ENCODE measurements at places on chromosomes 13 and 19. TPM values are rescaled to one million over a fixed set of nuclear protein-coding genes. Genes with fewer than 3 reads are reported as not detected.

DNA sequence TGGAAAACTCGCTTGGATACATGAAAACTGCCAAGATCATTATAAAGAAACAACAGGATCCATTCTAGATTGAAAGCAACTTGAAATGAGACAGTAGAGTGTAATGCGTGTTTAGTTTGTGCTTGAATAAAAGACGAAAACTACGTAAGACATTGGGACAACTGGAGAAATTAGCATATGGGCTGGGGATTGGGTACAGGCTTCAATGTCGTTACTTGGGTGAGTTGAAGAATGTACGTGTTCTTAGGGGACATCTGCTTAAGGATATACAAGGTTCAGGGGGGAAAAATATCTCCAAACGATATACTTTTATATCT is 471 bp upstream of the ERVK3-1 start:
- H3K27ac ChIP-seq = peak overlapping the region; percentile 95
- H3K36me3 ChIP-seq = peaks cover 73% of the 10 kb centered on the region
- peaks cover 40% of the 10 kb centered on the region for H3K4me1 ChIP-seq
- H3K4me3 ChIP-seq = peak overlapping the region; percentile 84

- peaks cover 13% of the 10 kb centered on the region for H3K4me1 ChIP-seq
- no peak within 1 kb of the TSS for H3K4me3 ChIP-seq
- no peaks in the 10 kb centered on the region for H3K36me3 ChIP-seq
- peaks cover 5% of the 10 kb centered on the region for H3K27me3 ChIP-seq
Observed at GRCh38 chr19:50513746-50514345, at the start of gene ASPDH. ASPDH (minus strand) TSS chr19:50513913; CDS start chr19:50513823, 90 bp downstream.

DNA sequence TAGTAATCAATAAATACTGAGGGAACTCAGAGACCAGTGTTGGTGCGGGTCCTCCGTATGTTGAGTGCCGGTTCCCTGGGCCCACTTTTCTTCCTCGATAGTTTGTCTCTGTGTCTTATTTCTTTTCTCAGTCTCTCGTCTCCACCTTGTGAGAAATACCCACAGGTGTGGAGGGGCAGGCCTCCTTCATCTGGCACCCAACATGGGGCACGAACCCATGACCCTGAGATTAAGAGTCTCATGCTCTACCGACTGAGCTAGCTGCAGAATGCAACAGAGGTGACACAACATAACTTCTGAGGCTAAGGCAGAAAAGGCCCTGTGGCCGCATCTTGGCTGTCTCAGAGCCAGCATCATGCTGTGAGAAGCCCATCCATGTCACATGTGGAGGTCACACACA is 5.3 kb upstream of the ZNF613 start:
- no peak overlapping the region for H3K4me3 ChIP-seq
- peaks cover 41% of the 10 kb centered on the region for H3K36me3 ChIP-seq
- peaks cover 6% of the 10 kb centered on the region for H3K4me1 ChIP-seq
- no peaks in the 10 kb centered on the region for H3K27me3 ChIP-seq
- peak; percentile 8 for DNase-seq

DNA sequence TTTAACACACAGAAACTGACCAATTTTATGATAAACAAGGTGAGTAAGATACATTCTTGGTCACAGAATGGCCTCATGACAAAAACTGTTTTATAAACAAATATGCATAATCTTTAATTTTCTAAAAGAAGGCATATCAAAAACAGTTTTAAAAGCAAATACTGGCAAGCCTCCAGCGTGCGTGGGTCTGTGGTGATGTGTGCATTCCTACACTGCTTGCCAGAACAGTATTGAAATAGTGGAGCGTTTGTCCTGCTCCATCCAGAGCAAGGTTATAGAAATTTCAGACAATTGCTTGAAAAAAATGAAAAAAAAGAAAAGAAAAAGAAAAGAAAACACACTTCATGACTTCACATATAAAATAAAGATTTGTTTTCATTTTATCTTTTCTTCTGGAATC is 140.9 kb downstream of the MZT1 start:
- no peaks in the 10 kb centered on the region for H3K4me1 ChIP-seq
- no peak overlapping the region for H3K4me3 ChIP-seq
- no peak for DNase-seq
- no peaks in the 10 kb centered on the region for H3K36me3 ChIP-seq
- no peak overlapping the region for H3K27ac ChIP-seq

GRCh38 chr13:64765636-64766035 is 2464.5 kb downstream of the PCDH9 start:
- no peak overlapping the region for H3K4me3 ChIP-seq
- no peaks in the 10 kb centered on the region for H3K4me1 ChIP-seq
- DNase-seq = no peak
- H3K27me3 ChIP-seq = no peaks in the 10 kb centered on the region
- H3K36me3 ChIP-seq = no peaks in the 10 kb centered on the region

- H3K27ac ChIP-seq = peak overlapping the region; percentile 92
- no peaks in the 10 kb centered on the region for H3K27me3 ChIP-seq
- peaks cover 33% of the 10 kb centered on the region for H3K36me3 ChIP-seq
- H3K4me1 ChIP-seq = peaks cover 52% of the 10 kb centered on the region
- no peak for DNase-seq
Observed at GRCh38 chr13:27621116-27621365, 651 bp upstream of the POLR1D start.

DNA sequence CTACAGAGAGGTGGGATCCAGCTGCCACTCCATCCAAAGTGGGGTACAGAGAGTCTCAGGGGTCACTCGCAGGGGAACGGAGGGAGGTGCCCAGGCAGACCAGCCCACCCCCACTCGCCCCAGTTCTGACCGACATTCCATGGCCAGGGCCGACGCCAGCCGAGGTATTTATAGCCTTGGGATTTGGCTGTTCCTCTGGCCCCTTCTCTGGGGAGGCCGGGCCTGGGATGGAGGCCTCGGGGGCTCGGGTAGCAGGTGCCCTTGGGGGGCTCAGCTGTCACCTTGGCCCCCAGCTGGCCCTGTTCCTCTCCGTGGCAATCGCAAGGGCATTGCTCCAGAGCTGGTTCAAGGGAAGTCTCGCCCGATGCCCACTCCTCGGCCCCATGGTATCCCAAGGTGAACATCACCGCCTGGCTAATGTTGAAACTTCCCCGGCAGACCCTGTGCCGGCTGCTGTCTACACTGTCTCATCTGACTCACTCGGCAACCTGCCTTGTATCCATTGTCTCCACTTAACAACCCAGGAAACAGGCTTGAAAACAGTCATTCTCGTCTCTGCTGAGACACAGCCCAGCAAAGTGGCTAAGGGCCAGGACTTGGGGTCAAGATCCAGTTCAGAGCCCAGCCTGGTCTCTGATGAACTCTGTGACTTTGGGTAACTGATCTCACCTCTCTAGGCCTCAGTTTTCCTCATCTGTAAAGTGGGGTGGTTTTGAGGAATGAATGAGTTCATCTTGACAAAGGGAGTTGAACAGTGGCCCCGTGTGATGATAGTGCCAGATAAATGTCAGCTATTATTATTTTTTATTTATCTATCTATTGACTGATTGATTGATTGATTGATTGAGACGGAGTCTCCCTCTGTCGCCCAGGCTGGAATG is 9.7 kb downstream of the PRKACA start:
- no peak overlapping the region for H3K4me3 ChIP-seq
- DNase-seq = no peak
- H3K27me3 ChIP-seq = no peaks in the 10 kb centered on the region
- H3K27ac ChIP-seq = no peak overlapping the region

DNA sequence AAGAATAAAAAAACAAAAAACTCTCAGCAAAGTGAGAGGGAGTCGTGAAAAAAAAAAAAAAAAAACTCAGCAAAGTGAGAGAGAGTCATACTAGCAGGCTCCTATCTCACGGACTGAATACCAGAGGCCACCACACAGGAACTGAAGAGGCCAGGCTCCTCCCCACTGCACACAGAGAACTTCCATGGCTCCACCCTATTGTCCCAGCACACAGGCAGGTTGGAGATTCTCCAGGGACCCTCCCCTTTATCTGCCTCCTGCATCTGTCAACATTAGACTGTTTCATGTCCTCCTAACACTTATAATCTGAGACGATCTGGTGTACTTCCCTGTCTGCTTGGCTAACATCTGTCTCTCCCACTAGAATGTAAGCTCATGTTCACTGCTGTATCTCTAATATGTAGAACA is 37.0 kb upstream of the FARP1 start:
- no peaks in the 10 kb centered on the region for H3K4me1 ChIP-seq
- H3K36me3 ChIP-seq = no peaks in the 10 kb centered on the region
- DNase-seq = no peak
- no peak overlapping the region for H3K27ac ChIP-seq

DNA sequence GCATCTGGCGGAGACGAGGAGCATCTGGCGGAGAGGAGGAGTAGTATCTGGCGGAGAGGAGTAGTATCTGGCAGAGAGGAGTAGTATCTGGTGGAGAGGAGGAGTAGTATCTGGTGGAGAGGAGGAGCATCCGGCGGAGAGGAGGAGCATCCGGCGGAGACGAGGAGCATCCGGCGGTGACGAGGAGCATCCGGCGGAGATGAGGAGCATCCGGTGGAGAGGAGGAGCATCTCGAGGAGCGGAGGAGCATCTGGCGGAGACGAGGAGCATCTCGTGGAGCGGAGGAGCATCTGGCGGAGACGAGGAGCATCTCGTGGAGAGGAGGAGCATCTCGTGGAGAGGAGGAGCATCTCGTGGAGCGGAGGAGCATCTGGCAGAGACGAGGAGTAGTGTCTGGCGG is 18.6 kb downstream of the C13orf46 start:
- H3K4me1 ChIP-seq = peaks cover 2% of the 10 kb centered on the region
- no peak overlapping the region for H3K4me3 ChIP-seq
- H3K36me3 ChIP-seq = peaks cover 24% of the 10 kb centered on the region
- H3K27me3 ChIP-seq = no peaks in the 10 kb centered on the region
- no peak overlapping the region for H3K27ac ChIP-seq

GRCh38 chr13:36709136-36709890 is 35.5 kb downstream of the SERTM1 start:
- no peak overlapping the region for H3K27ac ChIP-seq
- H3K27me3 ChIP-seq = peaks cover 10% of the 10 kb centered on the region
- DNase-seq = no peak
- H3K4me3 ChIP-seq = no peak overlapping the region
- no peaks in the 10 kb centered on the region for H3K4me1 ChIP-seq

DNA sequence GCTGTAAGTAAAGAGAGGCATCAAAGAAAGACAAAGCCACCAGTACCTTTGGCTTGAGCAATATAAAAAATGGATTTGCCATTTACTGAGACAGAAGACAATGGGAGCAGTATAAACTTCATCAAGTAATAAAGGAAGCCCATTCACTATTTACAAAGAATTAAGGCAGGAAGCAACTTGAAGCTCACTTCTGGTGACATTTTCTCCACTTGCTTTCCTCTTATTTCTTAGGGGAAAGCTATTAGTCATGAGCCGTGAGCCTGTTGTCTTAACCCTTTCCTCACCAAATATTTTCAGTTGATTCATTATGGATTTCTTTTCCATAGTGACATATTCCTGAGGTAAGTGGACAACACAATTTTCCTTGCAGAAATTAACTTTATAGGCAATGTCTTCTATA is 156.8 kb downstream of the DNAJC3 start:
- H3K27ac ChIP-seq = no peak overlapping the region
- no peak overlapping the region for H3K4me3 ChIP-seq
- no peak for DNase-seq
- H3K4me1 ChIP-seq = no peaks in the 10 kb centered on the region
- peaks cover 22% of the 10 kb centered on the region for H3K27me3 ChIP-seq

DNA sequence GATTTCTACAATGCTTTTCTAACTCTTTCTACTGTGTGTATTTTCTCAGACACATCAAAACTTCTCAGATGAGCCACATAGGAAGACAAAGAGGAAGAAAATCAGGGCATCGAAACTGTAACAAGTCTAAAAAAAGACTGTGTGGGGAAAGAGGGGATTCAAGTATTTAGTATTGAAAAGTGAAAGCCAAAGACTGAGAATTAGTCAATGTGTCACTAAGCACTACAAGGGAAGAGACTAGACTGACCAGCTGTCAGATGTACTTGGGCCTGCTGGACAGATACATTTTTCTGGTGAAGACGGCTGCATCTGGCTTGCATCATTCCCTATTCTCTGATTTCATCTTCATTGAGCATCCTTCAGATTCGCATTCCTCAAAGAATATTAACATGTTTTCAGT is 25.4 kb downstream of the COMMD6 start:
- DNase-seq = no peak
- H3K27me3 ChIP-seq = peaks cover 6% of the 10 kb centered on the region
- H3K4me3 ChIP-seq = no peak overlapping the region
- peaks cover 7% of the 10 kb centered on the region for H3K4me1 ChIP-seq

GRCh38 chr19:13060964-13061927 is 41.4 kb downstream of the LYL1 start:
- peak overlapping the region; percentile 65 for H3K4me3 ChIP-seq
- DNase-seq = peak; percentile 88
- no peak overlapping the region for H3K27ac ChIP-seq
- H3K27me3 ChIP-seq = peaks cover 14% of the 10 kb centered on the region

GRCh38 chr19:49150106-49150943 is 4.9 kb downstream of the HRC start:
- no peaks in the 10 kb centered on the region for H3K36me3 ChIP-seq
- peak; percentile 46 for DNase-seq
- H3K27ac ChIP-seq = no peak overlapping the region
- H3K27me3 ChIP-seq = peaks cover 66% of the 10 kb centered on the region
- peaks cover 27% of the 10 kb centered on the region for H3K4me1 ChIP-seq
- H3K4me3 ChIP-seq = peak overlapping the region; percentile 69

DNA sequence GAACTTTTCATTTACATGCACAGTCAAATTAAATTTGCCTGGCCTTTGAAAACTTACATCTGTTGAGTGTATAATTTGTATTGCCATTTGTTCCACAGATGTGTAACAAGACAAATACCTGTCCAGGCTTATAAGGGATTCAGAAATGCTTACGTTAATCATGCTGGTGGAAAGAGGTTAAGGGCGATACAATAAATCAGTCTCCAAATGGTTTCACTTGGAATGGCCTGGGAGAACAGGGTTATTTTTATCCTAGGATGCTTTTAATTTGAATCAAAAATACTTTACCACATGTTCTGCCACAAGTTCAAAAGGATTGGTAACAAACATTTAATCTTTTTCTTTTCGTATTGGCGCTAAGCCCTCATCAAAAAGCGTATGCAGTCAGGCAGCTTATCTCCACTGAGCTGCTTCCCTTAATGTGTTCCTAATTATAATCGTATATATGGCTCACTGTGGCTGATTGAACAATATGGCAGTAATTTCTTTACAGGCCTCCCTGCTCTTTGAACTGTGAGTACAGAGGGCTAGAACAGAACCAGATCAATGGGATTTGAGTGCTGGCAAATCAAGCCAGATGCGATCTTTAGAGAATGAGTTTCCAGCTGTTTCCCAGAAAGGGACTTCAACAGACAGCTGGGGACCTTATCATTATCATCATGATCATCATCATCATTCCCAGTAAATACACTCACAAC is 425.7 kb downstream of the SPRY2 start:
- H3K4me1 ChIP-seq = no peaks in the 10 kb centered on the region
- H3K27ac ChIP-seq = no peak overlapping the region
- H3K36me3 ChIP-seq = no peaks in the 10 kb centered on the region
- no peaks in the 10 kb centered on the region for H3K27me3 ChIP-seq

GRCh38 chr13:39876258-39876657 is 220.8 kb downstream of the COG6 start:
- H3K27ac ChIP-seq = no peak overlapping the region
- H3K36me3 ChIP-seq = no peaks in the 10 kb centered on the region
- H3K27me3 ChIP-seq = peaks cover under 1% of the 10 kb centered on the region
- no peak overlapping the region for H3K4me3 ChIP-seq
- H3K4me1 ChIP-seq = no peaks in the 10 kb centered on the region

- DNase-seq = no peak
- no peak overlapping the region for H3K27ac ChIP-seq
- H3K36me3 ChIP-seq = no peaks in the 10 kb centered on the region
- no peaks in the 10 kb centered on the region for H3K27me3 ChIP-seq
- H3K4me3 ChIP-seq = no peak overlapping the region
Observed at GRCh38 chr13:38166116-38166515, 183.5 kb upstream of the UFM1 start.

Gene GIPR
- 6.8 TPM for total RNA-seq

Gene TNFSF9
- 3.0 TPM for total RNA-seq

Gene LILRB4
- total RNA-seq = not detected

Gene FPR2
- total RNA-seq = not detected

Gene FBXL12
- total RNA-seq = 26.7 TPM

Gene FUT1
- total RNA-seq = 0.11 TPM
